ENCODE measurements at places on chromosomes 3 and 15.
A peak's percentile ranks its signal among the peaks of the same experiment; 100 is the strongest.

DNA sequence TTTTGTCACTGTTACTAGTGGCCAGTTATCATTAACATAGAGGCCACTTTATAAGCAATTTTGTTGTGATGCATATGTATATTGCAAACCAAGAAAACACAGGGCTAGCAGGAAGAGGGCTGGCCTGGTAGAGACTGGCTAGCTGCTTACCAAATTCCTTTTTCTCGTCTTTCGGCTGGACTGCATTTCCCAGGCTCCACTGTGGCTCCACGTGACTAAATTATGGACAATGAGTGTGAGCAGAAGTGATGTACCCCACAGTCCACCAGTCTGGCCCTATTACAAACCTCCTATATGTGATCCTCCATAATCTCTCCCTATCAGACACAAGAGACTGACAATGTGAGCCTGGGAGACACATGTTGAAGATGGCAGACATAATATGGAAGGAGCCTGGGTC, 257.0 kb downstream of the MFSD1 start:
- no peak for DNase-seq

- no peak for DNase-seq
These were observed 174.8 kb upstream of the BCL6 start for GRCh38 chr3:187920030-187920429.

- DNase-seq = no peak
These were observed 4.4 kb downstream of the PAK6 start for GRCh38 chr15:40243126-40243810.

DNA sequence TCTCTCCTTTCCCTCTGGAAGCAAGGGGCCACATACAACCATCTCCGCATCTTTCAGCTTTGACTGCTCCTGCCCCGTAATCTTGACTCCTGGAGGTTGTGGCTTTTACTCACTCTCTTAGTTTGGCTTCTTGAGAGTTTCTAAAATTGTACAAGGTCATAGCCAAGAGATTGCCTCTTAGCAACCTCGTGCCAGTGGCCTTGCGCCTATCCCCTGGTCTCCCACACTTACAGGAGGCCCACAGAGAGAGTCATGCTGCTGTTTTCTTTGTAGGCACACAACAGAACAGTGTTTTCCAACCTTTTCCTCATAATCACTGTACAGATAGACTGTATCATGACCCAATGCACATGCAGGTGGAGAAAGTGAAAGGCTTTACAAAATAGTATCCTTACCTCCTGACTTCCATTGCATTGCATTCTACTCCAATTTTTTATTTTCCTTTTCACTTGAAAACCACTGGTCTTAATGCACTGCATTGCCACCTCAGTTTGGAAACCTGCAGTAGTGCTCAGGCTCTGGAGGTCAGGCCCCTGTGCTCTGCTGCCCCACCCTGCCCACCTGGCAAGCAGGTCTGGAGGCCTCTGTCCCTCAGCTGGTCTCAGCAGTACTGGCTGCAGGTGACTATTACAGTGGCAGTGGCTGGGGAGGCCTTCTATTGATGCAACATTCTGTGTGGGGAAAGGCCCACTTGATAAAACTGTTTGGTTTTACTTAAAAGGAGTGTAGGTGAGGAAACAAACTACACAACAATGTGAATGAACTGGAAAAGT, 156.2 kb downstream of the DNAJB8 start:
- no peak for DNase-seq

DNA sequence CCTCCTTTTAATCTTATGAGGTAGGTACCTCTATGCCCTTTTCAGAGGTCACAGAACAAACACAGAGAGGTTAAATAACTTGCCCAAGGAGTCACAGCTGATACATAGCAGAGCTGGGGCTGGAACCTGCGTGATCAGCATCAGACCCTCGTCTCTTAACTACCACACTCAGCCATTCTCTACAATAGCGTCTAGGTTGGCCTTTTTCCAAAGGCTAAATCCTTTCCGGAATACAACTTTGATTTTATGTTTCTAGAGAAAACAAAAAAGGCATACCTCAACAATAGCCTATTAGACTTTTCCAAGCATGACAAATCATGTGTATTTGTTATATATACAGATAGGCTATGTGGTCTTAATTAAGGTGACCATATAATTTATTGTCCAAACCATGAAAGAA, 187.2 kb downstream of the RORA start:
- DNase-seq = no peak

DNA sequence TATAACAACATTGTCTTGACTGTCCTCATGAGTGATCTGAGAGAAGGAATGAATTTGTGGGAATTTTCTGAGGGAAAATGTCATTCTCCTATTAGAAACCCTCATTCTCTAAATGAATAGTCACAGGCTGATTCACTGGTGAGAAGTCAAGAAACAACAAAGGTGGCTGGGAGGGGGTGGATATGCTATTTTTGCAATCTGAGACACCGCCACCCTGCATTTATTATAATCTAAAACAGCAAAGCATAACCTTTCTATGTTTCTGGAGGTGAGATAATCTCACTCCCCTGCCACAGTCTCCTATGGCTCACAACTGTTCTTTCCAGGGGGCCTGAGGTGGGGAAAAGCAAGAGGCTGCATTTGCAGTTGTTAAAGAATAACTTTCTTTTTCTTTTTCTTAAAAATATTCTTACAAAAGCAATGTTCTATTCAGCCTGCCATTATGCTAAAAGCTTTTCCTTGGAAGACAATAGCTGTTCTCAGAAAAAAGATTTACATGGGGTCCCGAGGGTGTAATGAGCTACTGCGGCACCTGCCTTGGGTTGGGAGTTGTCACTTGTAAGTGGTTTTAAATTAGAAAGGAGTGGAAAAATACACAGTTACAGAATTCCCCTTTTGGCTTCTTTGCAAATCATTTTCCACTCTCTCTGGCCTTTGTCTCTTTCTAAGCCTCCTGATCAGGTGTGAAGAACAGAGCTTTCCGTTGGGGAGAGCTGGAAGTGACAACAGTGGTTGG, 220.9 kb downstream of the AGBL1 start:
- DNase-seq = no peak

GRCh38 chr15:41966414-41966812, 5.9 kb downstream of the EHD4 start:
- DNase-seq = no peak

GRCh38 chr3:80158332-80158731, 390.5 kb upstream of the ROBO1 start:
- no peak for DNase-seq

- no peak for DNase-seq
These were observed 156.4 kb upstream of the PPP2R3A start for GRCh38 chr3:135809021-135809634.

DNA sequence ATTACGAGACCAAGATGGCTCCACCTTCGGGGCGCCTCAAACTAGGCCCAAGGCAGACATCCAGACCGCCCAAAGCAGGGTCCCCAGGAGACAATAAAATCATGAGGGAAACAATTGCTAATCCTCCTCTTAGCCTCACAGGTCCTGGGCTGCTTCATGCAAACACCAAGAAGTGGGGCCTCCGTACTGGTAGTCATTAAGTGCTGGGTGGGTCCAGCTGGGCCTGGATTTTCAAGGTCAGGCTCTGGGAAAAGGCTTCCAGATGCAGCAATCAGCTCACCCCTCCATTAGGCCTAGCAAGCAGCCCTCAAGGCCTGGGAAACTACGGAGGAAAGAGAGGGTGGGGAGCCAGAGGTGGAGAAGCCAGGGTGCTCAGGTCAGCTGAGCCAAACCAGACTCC, 634 bp downstream of the FBXL22 start:
- no peak for DNase-seq

- DNase-seq = no peak
These were observed 295.8 kb upstream of the THBS1 start for GRCh38 chr15:39285071-39285470.

DNA sequence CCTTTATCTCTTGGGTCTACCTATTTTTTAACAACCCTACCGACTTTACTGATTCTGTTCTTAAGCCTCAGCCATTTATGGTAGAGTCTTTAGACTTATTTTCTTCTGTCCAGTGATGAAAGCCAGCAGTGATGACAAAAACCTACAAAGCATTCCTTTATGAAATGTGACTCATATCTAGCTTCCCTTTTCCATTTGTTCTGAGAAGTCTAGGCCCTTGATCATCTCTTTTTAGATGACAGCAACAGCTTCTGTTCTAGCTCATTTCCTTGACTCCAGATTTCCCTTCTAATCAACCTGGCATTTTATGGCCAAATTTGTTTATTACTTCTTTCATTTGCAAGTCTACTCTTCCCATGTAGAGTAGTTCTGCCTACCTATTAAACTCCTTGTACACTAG, 36.1 kb downstream of the CFAP44 start:
- no peak for DNase-seq

DNA sequence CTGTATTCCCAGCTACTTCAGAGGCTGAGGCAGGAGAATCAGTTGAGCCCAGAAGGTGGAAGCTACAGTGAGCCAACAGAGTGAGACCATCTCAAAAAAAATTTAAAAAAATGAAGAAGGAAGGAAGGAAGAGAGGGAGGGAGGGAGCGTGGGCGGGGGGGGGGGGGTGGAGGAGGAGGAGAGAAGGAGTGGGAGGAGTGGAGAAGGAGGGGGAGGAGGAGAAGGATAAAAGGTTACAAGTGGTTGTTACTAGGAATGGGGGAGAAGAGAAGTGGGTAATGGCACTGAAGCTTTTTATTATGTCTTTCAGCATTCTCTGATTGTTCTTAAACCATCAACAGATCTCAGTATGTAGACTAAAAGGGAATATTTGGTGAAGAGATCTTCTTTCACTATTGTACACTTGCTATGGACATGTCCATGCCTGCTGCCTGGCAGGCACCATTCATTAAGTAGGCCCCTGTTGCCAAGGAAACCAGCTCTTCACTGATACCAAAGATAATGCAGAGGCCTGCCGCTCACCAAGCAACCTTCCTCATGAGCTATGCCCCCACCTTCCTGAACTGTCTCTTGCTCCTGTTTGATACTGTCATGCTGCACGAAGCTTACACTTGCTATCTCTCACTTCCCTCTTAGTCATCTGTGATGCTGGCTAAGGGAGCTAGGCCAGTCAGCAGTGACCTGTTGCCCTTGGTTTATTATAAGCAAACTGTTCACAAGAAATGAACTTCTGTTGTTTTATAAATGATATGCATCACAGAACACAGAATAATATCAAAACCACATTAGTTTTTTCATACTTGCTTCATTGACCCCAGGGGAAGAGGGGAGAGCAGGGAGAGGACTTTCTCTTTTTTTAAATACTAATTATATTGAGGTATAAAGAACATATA, 23.1 kb downstream of the EPM2AIP1 start:
- peak; percentile 22 for DNase-seq

- DNase-seq = no peak
These were observed 99.0 kb upstream of the KCNMB2 start for GRCh38 chr3:178437236-178437635.

Measured in stimulated activated CD4-positive, alpha-beta T cell treated with anti-CD3 and anti-CD28 coated beads, TNF-alpha, amount 100 ng/mL, for 24 hours (primary cell).